ENCODE measurements at places on chromosomes 4 and X.

DNA sequence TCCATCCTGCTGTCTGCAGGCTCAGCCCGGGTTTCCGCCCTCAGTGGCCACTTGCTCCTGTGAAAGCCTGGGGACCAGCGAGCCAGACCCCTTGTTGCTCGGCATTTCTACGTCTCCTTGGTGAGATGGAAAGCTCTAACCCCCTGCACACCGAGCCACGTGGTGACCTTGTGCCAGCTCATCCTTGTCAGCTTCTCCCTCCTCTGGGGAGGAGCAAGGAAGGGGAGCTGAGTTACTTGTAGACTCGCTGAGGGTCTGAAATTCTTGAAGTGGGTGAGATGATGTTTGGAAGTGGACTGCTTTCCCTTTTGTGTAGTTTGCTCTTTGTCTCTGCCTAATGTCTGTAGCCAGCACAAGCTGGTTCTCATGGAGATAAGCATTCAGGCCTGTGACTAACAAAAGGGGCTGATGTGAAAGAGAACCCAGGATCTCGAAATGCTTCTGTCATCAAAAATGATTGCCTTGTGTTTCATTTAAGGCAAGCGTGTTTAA is 29.3 kb downstream of the RGS12 start:
- DNase-seq, result no peak

DNA sequence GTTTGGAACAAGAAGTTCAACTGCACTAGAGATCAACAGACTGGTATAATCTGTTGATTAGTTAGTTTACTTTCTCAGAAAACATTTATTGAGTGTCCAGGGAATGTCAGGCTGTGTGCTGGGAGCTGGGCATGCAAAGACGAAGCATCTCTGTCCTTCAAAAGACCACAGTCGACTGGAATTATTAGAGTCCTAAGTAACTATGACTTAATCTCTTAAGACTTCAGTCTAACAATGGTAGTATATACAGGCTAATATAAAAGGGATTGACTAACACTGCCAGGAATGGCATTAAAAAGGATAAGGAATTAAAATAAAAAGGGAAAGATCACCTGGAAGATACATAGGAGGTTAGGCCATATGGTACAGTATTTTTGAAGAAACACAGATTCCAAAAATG is 128.7 kb downstream of the WDFY3 start:
- no peak for DNase-seq

DNA sequence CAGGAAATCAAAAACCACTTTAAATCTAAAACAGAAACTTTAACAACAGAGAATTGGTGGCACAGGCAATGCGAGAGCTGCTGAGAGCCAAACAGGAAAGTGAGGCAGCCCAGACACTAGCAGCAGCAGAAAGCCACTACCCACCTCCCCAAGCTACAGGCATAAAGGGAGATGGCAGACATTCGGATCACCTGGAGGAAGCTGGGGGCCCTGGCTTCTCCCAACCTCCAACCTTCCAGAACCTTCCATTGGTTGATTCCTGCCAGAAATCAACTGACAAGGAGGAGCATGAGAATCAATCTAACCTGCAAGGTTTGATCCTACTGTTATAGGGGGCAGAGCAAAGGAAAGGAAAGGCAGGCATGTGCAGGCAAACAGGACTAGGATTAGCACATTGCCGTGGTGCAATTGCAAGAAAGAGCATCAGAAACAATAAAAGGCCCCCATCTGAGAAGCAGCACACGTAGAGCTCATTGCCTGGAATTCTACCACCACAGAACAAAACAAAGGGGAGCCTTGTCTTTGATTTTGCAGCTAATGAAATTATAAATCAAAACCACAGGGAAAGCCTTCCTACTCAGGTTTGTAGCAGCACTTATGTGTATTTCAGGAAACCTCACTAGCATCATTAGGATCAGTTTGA is 427.3 kb upstream of the RASGEF1B start:
- no peak for DNase-seq

- DNase-seq, result no peak
Measured at GRCh38 chr4:7827566-7827965, 112.1 kb downstream of the AFAP1 start.

GRCh38 chrX:97158269-97158668 is 274.6 kb downstream of the RPA4 start:
- no peak for DNase-seq

- no peak for DNase-seq
Measured at GRCh38 chr4:123833171-123833643, 436.6 kb downstream of the SPRY1 start.
